Endothelial cell of umbilical vein (primary cell): ENCODE measurements at places on chromosomes 6 and 20. TPM values are rescaled to one million over a fixed set of nuclear protein-coding genes. Genes with fewer than 3 reads are reported as not detected.

- peaks cover 19% of the 10 kb centered on the region for H3K4me1 ChIP-seq
- no peaks in the 10 kb centered on the region for H3K27me3 ChIP-seq
- H3K27ac ChIP-seq: no peak overlapping the region
- no peaks in the 10 kb centered on the region for H3K36me3 ChIP-seq
Measured at GRCh38 chr6:46983007-46983411, 59.1 kb downstream of the ADGRF1 start.

- no peak overlapping the region for H3K27ac ChIP-seq
- H3K4me3 ChIP-seq: no peak overlapping the region
- DNase-seq: no peak
- no peaks in the 10 kb centered on the region for H3K36me3 ChIP-seq
Measured at GRCh38 chr20:50728486-50728980, 2.8 kb upstream of the PARD6B start.

GRCh38 chr6:10411971-10412460, 2.9 kb downstream of the TFAP2A start:
- H3K27ac ChIP-seq: no peak overlapping the region
- H3K27me3 ChIP-seq: peaks cover 76% of the 10 kb centered on the region
- H3K36me3 ChIP-seq: no peaks in the 10 kb centered on the region
- peaks cover 9% of the 10 kb centered on the region for H3K4me1 ChIP-seq

DNA sequence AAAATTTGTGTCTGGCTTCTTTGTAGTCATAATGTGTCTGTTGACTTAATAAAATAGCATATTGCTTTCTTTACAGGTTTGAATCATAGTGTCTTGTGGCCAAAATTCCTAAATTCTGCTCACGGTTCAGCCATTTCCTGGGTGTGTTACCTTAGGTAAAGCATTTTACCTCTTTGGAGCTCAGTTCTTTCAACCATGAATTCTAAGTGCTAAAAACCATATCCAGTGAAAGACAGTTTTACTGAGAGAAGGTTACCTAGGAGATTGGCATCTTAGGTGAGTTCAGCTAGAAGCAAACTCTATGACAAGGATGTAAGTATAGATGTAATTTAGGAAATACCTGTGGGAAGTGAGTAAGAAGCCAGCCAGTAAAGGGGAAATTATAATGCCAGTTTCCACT, 20.7 kb downstream of the CRYBG1 start:
- no peak overlapping the region for H3K27ac ChIP-seq
- H3K4me1 ChIP-seq: peaks cover 14% of the 10 kb centered on the region
- no peak for DNase-seq
- H3K27me3 ChIP-seq: peaks cover 9% of the 10 kb centered on the region
- H3K36me3 ChIP-seq: no peaks in the 10 kb centered on the region
- no peak overlapping the region for H3K4me3 ChIP-seq

Gene HS3ST5
- polyA plus RNA-seq: not detected in 2 replicates
